ENCODE measurements at places on chromosomes 3 and 15. TPM values are rescaled to one million over a fixed set of nuclear protein-coding genes. Genes with fewer than 3 reads are reported as not detected.

MELTF gene
- total RNA-seq, result 1.5 TPM

IMPG2 gene
- total RNA-seq, result 2.0 TPM

INKA1 gene
- 2.2 TPM for total RNA-seq

DNA sequence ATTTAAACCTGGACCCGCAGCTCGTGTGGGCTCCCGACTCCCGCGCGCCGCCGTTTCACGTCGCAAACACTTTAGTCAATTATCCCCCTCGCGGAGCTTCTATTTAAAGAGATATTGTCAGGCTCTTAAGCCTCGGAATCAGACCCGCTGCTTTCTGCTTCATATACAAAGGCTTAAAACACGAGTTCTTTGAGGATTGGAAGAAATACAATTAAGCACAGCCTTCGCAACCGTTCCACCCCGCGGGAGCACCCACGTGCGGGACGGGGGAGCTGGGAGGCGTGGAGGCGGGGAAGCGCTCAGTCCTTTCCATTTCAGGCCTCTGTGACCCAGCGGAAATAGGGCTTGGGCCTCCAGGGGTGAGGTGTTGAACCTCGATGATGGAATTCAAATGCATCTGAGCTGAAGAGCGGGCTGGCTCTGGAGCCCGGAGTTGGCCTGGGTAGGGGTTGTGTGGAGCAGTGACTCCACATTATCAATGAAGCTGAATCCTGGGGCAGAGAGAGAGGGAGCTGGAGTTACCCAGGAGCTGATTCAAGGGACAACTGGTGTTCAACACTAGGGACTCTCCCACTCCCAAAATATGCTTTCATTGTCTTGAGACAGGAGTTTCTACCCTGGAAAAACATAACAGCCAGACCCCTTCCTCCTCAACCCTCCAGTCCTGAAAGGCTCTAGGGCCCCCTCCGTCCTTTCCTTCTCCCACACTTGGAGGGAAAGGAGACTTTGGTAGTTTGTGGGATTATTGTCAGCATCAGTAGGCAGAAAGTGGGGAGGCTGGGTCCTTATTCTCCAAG is 2.4 kb downstream of the ANKRD63 start:
- no peak for ATAC-seq

GRCh38 chr3:126873416-126873815 is 109.5 kb upstream of the PLXNA1 start:
- ATAC-seq, result no peak

DNA sequence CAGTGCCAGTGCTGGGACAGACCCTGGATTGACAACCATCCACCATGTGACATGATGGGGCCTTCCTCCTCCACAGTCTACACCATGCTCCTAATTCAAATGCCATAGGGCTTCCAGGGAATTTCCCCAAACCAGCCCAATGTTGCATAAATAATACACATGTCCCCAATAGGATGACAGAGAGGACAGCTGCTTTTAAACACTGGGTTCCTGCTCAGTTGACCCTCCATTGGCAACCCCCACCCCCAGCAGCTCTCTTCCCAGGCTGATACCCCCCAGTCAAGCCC is 28.3 kb upstream of the ATP2B2 start:
- no peak for ATAC-seq

DNA sequence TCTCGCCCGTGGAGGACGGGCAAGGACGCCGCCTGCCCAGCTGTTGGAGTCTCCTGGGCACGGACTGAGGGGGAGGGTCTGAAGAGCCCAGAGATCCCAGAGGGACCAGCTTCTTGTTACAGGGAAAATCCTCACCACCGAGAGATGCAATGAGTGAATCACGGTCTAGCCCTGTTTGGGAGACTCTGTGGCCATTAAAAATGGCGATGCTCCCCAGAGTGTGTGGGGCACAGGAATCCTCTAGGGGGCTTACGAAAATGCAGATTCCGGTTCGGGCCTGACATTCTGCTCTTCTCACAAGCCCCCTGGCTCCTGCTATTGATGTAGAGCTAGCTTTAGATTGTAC is 35.5 kb upstream of the EPHB3 start:
- ATAC-seq, result no peak

DNA sequence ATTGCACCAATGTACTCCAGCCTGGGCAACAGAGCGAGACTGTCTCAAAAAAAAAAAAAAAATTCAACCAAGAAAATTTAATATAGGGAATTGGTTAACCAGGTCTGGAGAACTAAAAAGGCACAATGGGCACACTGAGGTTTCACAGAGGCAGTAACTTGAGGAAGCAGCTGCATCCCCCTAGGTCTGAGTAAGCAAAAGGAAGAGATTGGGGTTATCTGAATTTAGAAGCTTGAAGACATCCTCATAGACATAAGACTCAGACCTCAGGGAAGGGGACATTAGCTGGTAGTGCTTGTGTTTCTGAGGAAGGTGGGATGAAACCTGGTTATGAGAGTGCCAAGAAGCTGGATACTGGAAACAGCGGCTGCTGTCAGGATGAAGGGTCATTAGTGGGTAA is 50.1 kb upstream of the LEKR1 start:
- no peak for ATAC-seq

All from motor neuron (in vitro differentiated cells).